ENCODE measurements at places on chromosomes 4 and X.

GRCh38 chrX:110060846-110061537 is 58.1 kb downstream of the TMEM164 start:
- DNase-seq: no peak

GRCh38 chr4:181278941-181279340 is 964.3 kb upstream of the TENM3 start:
- DNase-seq: no peak

- DNase-seq: no peak
Measured at GRCh38 chrX:19291086-19291485, 52.6 kb upstream of the PDHA1 start.

- DNase-seq: no peak
Measured at GRCh38 chr4:68499021-68499420, 51.8 kb downstream of the TMPRSS11E start.

GRCh38 chrX:31449081-31449480 is 377.2 kb upstream of the FTHL17 start:
- DNase-seq: no peak

DNA sequence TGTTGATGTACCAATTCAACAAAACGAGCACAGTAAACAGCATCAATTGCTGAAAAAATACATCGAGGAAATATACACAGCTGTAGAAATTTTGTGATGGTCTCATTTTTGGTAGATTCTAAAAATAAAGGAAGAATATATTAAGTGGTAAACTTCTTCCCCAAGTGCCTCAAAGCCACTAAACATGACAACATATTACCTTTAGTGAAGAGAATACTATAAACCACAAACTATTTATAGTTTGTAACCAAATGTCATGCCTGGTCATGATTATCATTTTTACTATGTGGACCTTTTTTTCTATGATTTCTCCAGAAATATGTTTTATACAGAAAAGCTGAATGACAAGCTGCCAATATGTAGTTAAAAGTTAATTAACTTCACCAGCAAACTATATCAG is 106.9 kb downstream of the THOC2 start:
- DNase-seq: no peak

DNA sequence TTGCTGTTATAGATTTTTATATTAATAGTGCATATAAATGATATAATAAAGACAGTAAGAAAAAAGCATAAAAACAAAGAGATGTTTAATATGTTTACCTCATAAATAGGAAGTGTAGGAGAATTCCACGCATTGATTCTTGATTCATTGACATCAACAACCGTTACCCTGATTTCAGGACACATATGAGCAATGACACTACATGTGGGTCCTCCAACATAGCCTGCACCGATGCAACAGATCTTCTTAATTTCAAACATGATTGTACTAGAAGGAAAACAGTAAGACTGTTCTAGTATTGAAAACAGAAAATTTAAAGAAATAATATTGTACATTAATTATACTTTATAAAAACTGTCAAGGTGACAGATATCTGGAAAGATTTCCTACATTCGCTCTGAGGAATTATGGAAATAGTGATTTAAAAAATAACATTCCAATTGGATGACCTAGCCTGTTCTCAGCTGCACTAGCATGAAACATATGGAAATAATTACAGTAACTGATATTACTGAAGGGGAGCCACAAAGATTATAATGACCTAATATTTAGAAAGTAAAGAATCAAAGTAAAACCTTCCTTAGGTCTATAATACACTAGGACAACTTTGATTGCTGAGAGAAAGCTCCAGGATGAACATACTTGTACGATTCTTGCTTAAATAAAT is 5.9 kb downstream of the UGDH start:
- DNase-seq: no peak

GRCh38 chr4:1792832-1793495 is at the start of gene FGFR3:
Gene FGFR3, plus strand, starts transcription at chr4:1793293. Its CDS starts 642 bp downstream, at chr4:1793935.
- DNase-seq: peak; percentile 93

- no peak for DNase-seq
Measured at GRCh38 chr4:120865985-120866384, 56.5 kb downstream of the PRDM5 start.

- DNase-seq: no peak
Measured at GRCh38 chrX:66675541-66675940, 36.7 kb upstream of the EDA2R start.

DNA sequence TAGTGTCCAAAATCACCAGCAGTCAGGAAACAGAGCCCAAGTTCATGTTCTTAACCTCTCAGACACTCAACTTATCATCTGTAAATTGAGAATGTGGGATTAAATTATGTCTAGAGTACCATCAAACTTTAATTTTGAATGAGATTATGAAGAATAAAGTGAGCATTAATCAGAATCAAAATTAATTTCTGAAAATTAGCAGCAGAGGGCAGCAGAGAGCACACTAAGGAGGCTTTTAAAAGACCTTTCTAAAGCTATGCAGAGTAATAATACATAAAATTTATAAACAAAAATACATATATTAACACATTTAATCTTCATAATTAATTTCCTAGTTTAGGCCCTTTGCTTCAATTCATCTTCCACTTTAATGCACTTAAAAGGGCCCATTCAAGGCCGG is 7.1 kb downstream of the TASL start:
- peak; percentile 18 for DNase-seq

DNA sequence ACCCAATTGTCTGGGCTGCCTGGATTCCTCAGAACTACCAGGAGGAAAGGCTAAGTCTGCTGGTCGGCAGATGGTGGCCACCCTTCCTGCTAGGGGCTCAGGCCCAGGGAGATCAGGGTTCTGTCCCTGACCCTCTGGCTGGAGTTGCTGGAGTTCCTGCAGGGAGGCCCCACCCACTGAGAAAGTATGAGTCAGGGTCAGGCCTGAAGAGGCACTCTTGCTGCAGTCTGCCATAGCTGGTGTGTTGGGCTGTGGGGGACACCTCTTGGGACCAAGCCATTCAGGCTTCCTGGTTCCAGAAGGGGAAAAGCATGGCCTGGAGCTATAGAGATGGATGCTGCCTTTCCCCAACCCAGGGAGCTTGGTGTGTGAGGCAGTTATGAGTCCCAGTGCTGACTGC is 40.4 kb upstream of the PCDH18 start:
- DNase-seq: no peak

- no peak for DNase-seq
Measured at GRCh38 chr4:35993606-35994005, 250.7 kb downstream of the ARAP2 start.

- no peak for DNase-seq
Measured at GRCh38 chr4:123415977-123416376, 19.4 kb downstream of the SPRY1 start.

GRCh38 chr4:180664766-180665368 is 1578.3 kb upstream of the TENM3 start:
- DNase-seq: peak; percentile 46

- DNase-seq: no peak
Measured at GRCh38 chrX:44570522-44570921, 27.9 kb upstream of the FUNDC1 start.

- DNase-seq: no peak
Measured at GRCh38 chrX:150753357-150753756, 60.2 kb downstream of the MTMR1 start.

- DNase-seq: peak; percentile 51
Measured at GRCh38 chr4:121072224-121073003, at the start of gene NDNF. Gene NDNF, minus strand, starts transcription at chr4:121072535. Its CDS starts 26,698 bp downstream, at chr4:121045837.

DNA sequence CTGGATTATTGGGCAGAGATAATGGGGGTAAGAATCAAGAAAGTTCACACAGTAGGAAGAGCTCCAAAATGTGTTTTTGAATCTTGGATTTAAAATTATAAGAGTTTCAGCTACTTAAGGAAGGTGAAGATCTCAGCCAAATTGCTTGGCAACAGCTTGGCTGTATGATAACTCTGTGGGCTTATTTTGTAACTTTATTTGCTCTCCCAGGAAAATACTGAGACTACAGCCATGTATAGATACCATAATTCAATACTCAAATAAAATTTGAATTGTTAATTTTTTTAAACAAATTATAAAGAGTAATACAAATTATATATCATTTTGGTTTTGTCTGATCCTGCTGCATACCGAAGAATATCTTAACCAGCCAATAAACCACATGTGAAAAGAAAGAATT is 129.5 kb upstream of the INPP4B start:
- DNase-seq: no peak

DNA sequence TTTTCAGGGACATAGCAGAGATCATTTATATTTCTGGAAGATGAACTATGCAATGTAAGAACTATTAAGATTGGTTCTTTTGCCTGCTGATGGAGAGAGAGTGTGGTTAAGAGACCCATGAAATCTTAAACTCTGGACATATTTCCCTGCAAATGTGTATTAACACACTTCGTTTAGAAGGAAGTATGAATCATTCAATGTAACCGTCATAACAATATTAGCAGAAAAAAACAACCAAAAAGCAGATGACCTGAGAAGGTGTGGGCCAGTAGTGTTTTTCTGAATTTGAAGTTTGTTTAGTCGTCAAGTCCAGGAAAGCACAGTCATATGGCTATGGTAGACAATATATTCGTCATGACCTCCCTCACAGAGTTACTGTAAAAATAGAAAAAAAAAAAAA is 2.5 kb upstream of the TMPRSS11D start:
- no peak for DNase-seq

DNA sequence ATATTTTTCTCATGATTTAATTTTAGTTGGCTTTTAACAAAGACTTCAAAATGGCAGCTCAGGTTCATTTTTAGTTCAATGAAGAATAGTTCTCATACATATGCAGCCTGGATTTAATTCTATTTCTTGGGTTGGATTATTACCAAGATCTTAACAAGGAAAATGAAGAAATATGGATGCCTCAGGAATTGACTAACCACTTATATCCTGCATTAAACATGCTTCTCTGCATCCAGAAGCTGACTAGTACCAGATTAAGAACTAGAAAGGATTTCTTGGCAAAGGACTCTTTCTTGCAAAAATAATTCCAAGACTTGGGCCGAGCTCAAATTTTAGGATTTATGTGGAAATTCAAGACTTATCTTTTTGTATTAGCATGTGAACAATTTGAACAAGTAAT is 5.6 kb upstream of the KLHL2 start:
- no peak for DNase-seq

DNA sequence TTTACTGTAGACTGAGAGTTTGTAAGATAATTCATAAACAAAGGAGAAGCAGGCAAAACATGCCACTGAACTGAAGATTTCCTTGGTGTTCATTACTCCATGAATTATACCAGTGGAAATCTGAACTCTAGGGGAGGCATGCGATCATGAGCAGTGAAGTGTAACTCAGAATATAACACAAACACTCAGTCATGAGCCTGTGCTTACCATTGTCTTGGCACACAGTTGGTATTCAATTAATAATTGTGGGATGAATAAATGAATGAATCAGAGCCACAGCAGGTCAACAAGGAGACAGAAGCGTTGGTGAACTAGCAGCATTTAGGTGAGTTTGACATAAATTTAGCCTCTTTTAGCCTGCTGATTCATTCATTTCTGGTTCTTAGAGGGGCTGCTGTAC is 263.5 kb upstream of the DKK2 start:
- DNase-seq: no peak

DNA sequence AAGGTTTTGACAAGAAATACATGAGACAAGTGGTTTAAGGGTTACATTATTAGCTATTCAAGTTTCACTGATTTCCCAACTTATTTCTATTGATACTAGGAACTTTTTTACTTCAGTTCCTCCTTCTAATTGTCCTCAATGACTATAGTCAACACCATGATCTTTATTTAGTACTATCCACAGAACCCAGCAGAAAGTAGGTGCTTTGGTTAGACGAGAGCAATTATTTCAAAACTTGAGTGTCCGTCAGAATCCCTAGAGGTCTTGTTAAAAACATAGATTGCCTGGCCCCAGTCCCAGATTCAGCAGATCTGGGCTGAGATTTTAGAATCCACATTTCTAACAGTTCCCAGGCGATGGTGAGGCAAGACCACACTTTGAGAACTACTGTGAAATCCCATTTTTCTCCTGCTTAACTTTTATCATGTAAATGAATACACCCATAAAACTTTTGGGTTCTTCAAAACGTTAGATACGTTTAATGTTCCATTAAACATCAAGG is 17.9 kb downstream of the EXOC1 start:
- no peak for DNase-seq

DNA sequence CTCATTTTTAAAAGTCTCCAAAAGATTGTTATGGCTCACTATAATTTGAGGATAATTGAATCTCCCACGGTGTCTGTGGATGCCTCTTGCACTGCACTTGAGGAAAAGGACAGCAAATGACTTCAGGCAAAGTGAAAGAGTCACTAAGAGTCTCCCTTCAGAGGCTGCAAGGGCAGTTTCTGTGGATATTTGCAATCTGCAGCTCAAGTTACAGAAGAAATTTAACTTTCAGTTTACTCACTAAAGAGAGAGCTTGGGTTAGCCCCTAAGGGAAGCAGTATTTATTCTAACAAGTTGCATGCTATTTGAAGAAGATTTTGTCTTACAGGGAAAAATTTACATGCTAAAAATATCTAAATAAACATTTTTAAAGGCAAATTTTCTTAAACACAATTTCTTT is 912.0 kb upstream of the TENM3 start:
- DNase-seq: no peak

GRCh38 chr4:30865691-30866090 is 145.5 kb downstream of the PCDH7 start:
- no peak for DNase-seq

DNA sequence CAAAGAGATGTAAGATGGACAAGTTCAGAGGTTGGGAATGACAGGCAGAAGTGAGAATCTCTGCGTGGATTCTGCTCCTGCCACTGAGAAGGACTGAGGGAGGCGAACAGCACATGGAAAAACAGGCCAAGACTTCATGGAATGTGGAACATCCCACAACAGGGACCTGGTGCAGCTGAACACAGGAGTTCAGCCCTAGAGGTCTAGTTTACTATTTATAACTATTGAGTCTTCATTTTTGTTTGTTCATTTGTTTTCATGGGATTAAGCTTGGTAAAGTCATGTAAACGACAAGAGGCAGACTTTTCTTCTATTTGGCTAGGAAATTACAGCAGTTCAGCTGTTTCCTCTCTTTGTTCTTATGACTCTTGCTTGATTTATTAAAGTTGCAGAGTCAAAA is 234.5 kb downstream of the MAML3 start:
- DNase-seq: no peak

GRCh38 chrX:69504626-69505612 is 793 bp downstream of the NALF2 start:
- DNase-seq: no peak

- no peak for DNase-seq
Measured at GRCh38 chrX:153877571-153878261, 8.3 kb downstream of the L1CAM start.

DNA sequence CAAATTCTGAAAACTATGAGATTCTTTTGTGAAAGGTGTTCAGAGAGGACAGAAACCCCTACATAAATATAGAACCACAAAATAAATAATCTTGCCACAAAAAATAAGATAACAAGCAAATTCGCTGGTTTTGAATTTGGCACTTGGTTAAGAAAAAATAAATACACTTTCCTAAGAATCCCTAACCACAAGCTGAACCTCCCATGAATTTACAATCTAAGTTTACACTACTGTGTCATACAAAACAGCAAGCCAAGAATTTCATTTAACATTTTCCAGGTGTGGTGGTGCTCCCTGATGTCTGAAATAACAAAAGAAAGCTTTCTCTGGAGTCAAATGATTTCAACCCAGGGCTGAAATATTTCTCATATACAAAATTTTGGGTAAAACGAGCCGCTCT is 121.0 kb downstream of the KCNIP4 start:
- DNase-seq: no peak
